Melanocyte of skin (primary cell): ENCODE measurements at places on chromosomes 5 and 9. TPM values are rescaled to one million over a fixed set of nuclear protein-coding genes. Genes with fewer than 3 reads are reported as not detected.

Gene SMAD5
- total RNA-seq, result 34.1 and 55.6 TPM in 2 replicates

Gene GRAMD2B
- 11.7 and 13.3 TPM in 2 replicates for total RNA-seq

Gene ARHGEF28
- total RNA-seq, result 4.5 and 12.0 TPM in 2 replicates

Gene PCDHA8
- total RNA-seq, result not detected in 2 replicates

Gene STPG3
- total RNA-seq, result not detected in 2 replicates

Gene FCN1
- total RNA-seq, result not detected in 2 replicates

Gene TUSC1
- total RNA-seq, result 13.0 and 13.7 TPM in 2 replicates

Gene CD14
- 1.8 and 3.4 TPM in 2 replicates for total RNA-seq

Gene CHSY3
- 9.6 and 15.0 TPM in 2 replicates for total RNA-seq

Gene F2RL1
- total RNA-seq, result under 0.01 TPM in 1 of 2 replicates, not detected in the other

Gene GPRIN1
- 11.4 and 19.6 TPM in 2 replicates for total RNA-seq

Gene HAPLN1
- total RNA-seq, result not detected in 2 replicates

Gene KLHL3
- 1.00 and 2.2 TPM in 2 replicates for total RNA-seq

Gene SNCAIP
- total RNA-seq, result not detected in 2 replicates

Gene ANKRD31
- total RNA-seq, result under 0.01 and 0.15 TPM in 2 replicates

Gene TNFSF15
- under 0.01 TPM in 1 of 2 replicates, not detected in the other for total RNA-seq

Gene IL13
- total RNA-seq, result 0.36 TPM in 1 of 2 replicates, not detected in the other

Gene TSLP
- total RNA-seq, result not detected in 2 replicates

Gene MOCS2
- total RNA-seq, result 39.6 and 48.3 TPM in 2 replicates
